Amniotic stem cell (primary cell): ENCODE measurements at places on chromosomes 3 and 15.

DNA sequence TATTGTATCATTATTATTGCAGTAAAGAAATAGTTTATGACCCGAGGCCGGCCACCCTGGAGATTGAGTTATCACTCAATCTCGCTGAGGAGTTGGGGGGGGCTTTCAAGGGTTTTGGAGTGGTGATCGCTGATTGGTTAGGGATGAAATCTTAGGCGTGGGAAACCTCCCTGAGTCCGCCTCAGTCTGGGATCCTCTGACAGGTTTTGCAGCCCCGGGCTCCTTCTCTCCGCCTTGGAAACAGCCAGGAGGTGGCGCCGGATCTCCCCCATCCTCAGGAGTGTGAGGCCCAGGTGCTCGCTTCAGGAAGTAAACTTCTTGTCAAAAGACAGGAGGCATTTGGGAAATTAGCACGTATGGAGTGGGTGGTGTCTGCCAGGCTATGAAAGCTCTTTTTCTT lies 41.1 kb upstream of the SEC61A1 start:
- no peak for DNase-seq

GRCh38 chr15:40343512-40343911 lies 2.8 kb upstream of the CCDC9B start:
- peak; percentile 94 for DNase-seq

GRCh38 chr3:52851348-52851747 lies 16.5 kb upstream of the MUSTN1 start:
- no peak for DNase-seq

GRCh38 chr3:136891934-136892855 lies 30.2 kb downstream of the NCK1 start:
- no peak for DNase-seq

GRCh38 chr3:37974121-37975083 lies 16.2 kb upstream of the VILL start:
- peak; percentile 4 for DNase-seq

GRCh38 chr15:48415036-48415886 lies 84.0 kb downstream of the DUT start:
- no peak for DNase-seq

DNA sequence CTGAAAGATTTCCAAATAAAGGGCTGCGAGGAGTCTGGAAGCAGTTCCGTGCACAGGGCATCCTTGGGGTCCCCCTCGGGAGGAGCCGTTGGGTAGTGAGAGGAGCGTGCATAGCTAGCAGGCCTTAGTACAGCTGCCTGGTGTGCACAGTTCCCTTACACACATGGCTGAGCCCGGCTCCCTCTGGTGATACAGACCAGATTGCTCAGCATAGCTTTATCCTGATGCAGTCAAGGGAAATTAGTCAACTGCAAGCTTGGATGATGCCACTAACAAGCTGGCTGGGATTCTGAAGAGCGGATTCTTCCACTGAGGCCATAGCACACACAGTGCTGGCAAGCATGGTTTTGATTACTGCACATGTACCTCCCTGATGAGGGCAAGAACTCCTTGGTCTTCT lies 349.4 kb downstream of the LRTM1 start:
- DNase-seq, result no peak

GRCh38 chr3:55641964-55642363 lies 154.9 kb upstream of the WNT5A start:
- no peak for DNase-seq

DNA sequence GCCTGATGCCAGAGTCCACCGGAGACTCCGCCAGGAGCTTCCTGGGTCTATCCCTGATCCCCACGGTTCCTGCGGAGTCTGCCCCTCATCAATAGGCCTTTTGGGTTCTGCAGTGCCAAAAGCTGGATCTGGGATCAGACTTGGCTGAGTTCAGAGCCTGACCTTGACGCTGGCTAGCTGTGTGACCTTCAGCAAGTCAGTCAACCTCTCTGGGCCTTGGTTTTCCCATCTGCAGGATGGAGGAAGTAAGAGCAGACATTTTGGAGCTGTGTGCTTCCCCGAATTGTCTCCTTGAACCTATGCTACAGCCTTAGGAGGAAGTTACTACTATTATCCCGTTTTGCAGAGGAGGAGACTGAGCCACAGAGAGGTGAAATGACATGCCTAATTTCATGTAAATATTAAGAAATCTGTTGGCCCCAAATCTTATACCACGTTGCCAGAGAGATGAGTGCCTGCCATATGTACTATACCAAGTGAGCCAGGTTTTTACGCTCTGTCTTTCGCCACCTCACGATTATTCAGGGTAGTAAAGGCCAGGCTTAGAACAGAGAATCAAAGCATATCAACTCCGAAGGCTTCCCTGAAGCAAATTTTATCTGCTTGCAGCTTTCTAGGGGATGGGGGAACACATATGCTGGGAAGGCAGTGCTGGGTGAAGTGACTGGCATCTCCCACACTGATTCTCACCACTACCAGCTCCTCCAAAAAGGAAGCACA lies 112.5 kb downstream of the SRGAP3 start:
- DNase-seq, result no peak

DNA sequence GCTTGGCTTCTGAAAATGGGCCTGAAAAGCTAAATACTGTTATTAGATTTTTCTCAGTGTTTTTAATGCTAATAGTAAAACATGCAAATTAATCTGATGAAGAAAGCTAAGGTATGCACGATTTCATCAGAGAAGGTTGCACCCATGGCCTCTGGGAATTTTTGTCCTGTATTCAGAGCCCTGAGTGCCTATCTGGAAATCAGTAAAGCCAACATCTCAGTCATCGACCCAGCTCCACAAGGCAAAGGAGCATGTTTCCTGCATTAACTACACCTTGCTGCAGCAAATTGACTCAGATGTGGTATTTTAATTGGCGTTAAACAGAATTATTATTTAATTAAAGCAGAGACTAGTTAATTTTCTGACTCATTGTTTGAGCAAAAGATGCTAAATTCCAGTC lies 49.0 kb upstream of the TP63 start:
- DNase-seq, result no peak

- no peak for DNase-seq
These were observed 95.0 kb downstream of the FNDC3B start for GRCh38 chr3:172134352-172134751.

- DNase-seq, result no peak
These were observed 3.7 kb downstream of the CHRNA3 start for GRCh38 chr15:78617076-78617475.

GRCh38 chr15:73346735-73347312 lies 21.9 kb downstream of the HCN4 start:
- DNase-seq, result no peak

GRCh38 chr15:57516327-57517029 lies 75.2 kb upstream of the MYZAP start:
- no peak for DNase-seq

DNA sequence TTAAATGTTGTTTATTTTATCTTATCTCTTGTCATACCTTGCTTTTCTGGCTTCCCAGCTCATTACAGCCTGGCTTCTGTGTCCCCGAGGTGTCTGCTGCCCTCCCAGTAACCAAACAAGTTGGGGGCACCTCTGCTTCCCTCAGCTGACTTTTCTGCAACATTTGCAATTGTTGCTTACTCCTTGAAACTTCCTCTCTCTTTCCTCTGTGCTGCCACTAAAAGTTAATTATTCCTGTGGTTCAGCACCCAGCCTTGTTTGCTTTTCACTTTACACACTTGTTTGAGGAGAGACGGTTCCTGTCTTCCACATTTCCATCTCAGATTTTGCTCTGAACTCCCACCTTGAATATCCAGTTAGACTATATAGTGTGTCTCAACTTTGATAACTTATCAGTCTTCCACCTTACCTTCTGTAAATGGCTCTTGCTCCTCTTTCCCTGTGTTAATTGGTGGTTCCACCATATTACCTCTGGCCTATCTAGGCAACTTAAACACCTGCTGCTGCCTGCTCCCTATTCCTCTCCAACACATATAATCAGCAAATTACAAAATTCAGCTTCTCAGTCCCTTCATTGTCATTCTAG lies 21.6 kb downstream of the MCTP2 start:
- DNase-seq, result no peak

DNA sequence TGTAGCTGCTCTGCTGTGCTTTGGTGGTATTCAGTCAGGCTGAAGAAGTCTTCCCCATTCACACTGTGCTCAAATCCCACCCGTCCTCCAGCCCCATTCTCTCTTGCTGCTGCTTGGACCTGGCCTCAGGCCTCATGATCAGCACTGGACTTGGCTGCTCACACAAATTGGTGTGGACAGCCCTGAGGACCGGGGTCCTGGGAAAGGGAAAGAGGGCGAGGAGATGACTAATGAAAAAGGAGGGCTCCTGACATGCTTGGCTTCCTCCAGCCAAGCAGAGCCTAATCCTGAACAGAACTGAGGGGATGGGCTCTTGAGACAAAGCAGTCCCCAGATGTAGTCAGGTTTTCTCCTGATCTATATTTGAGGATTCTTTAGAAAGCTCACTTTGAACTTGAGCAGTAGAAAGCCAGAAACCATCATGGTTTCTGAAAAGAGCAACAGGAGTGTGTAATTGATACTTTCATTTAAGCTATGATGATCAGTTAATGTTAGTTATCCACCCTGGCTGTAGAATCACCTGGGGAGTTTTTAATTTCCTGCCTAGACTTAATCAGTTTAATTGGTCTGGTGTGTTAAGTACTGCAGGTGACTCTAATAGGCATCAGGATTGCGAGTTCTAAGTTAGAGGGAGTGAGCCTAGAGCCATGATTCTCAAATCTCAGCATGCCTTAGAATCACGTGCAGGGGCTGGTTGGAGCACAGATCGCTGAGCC lies 79.4 kb upstream of the THBS1 start:
- peak; percentile 52 for DNase-seq

DNA sequence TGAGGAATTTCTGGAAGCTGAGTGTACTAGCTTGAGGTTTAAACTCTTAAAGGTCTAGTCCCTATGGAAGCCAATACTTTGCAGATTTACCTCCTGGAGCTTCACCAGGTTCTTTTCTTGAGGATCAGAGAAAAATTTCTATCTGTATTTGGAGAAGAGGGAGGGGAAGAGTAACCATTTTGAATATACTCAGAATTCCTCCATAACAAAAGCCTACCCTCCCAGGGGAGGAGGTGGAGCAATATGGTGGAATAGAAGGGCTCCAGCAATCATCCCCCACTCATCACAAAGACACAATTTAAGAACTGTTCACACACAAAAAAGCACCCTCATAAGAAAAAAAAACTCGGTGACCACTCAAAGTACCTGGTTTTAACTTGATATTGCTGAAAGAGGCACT lies 36.0 kb upstream of the PEX5L start:
- no peak for DNase-seq

GRCh38 chr3:119359476-119360326 lies 65.5 kb downstream of the ARHGAP31 start:
- DNase-seq, result no peak

DNA sequence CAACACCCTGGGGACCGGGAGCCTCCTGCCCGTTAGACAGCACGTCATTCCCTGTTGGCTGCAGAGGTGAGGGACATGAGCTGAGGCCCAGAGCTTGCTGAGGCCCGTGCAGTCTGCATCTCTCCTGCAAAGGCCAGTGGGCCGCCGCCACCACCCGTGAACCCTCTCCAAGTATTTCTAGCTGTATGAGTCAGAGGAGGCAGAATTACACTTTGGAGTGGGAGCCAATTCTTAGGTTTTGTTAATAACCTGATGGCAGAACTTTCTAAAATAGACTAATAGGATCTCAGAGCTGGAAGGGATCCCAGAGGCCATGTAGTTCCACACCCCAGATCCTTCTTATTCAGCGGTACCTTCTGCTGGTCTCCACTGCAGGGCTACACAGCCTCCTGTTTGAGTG lies 335.2 kb upstream of the CTDSPL start:
- DNase-seq, result no peak

GRCh38 chr15:67411486-67411885 lies 109.4 kb upstream of the C15orf61 start:
- DNase-seq, result no peak

DNA sequence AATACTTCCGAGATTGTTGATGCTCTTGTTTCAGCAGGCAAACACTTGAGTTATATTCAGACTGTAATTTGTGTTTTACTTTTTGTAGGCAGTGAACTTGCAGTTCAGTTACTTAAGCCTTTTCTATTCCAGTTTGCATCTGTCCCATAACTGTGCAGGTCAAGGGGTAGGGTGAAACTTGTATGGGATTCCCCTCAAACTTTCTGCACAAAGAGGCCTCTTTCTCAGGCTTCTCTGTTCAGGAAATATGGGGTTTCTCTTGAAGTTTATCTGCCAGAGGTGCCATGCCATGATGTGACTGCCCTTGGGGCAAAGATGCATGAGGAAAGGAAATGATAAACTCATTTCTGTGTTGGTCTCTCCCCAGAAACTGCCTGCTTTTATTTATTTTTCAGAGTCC lies 66.7 kb downstream of the SLC24A1 start:
- no peak for DNase-seq

- DNase-seq, result no peak
These were observed 65.2 kb downstream of the SLC9C1 start for GRCh38 chr3:112228786-112229185.

GRCh38 chr3:172094621-172095557 lies 55.5 kb downstream of the FNDC3B start:
- no peak for DNase-seq

- DNase-seq, result no peak
These were observed 3.8 kb downstream of the NRROS start for GRCh38 chr3:196643201-196643749.

GRCh38 chr3:40718209-40718608 lies 193.4 kb downstream of the ZNF621 start:
- DNase-seq, result no peak

GRCh38 chr3:10858091-10858490 lies 42.1 kb downstream of the SLC6A11 start:
- DNase-seq, result no peak

- no peak for DNase-seq
These were observed 330.1 kb downstream of the ARPP21 start for GRCh38 chr3:35969406-35969805.

DNA sequence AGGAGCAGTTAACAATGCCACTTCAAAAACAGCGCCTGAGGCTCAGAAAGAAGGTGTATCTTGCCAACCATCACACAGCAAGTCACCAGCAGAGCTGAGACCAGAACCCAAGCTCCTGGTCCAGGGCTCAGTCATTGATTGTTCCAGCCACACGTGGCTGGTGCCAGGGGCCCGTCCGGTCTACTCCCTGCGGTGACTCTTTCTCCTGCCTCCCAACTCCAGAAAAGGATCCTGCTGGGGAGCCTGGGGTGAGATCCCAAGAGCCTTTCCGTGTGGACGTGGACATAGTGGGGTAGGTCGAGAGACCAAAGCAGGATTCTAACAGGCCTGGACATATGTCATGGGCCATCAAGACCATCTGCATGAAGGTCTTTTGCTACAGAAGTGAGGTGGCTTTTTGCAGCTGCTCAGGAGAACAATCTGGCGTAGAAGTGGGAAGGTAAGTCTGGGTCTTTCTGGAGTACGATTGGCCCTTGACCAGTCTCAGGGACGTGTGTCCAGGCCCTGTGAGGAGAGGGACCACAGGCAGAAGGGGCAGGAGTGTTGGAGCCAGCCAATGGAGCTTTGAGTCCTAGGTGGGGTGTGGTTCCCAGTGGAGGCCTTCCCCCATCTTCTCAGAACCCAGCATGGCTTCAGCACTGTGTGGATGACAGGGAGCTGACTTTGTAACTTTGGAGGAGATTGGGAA lies 105.4 kb downstream of the HMG20A start:
- no peak for DNase-seq

DNA sequence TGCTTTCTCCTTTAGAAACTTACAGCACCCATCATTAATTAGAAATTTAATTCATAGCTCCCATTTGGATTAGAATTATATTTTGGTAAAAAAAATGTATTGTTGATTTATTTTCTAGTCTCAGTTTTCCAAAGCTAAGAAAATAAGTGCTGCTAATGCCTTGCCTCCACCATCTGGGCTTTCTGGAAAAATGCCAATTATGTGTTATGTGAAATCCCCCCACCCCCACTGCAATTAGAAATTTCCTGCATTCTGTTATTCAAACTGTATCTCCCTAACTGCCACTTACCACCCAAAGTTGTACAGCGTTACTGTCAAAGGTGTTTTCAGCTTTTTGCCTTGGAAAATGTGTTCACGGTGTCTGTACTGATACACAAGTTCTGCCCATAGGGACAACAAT lies 617.2 kb upstream of the UBE2E2 start:
- DNase-seq, result no peak
